Choroid plexus epithelial cell (primary cell): ENCODE measurements at places on chromosomes 6 and 20.

- peak; percentile 73 for DNase-seq
Measured at GRCh38 chr20:37299718-37300528, 10.5 kb downstream of the MANBAL start.

GRCh38 chr20:17856024-17856564, 112.5 kb downstream of the SNX5 start:
- DNase-seq = peak; percentile 67

DNA sequence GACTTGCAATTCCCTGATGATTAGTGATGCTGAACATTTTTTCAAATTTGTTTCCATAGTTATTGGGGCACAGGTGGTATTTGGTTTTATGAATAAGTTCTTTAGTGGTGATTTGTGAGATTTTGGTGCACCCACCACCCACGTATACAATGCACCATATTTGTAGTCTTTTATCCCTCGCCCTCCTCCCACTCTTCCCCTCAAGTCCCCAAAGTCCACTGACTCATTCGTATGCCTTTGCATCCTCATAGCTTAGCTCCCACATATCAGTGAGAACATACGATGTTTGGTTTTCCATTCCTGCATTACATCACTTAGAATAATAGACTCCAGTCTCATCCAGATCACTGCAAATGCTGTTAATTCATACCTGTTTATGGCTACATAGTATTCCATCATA, 167.3 kb downstream of the MYLK4 start:
- no peak for DNase-seq

GRCh38 chr6:95519228-95520037, 57.9 kb upstream of the MANEA start:
- no peak for DNase-seq

GRCh38 chr20:50850721-50851286, 55.9 kb downstream of the BCAS4 start:
- peak; percentile 28 for DNase-seq

DNA sequence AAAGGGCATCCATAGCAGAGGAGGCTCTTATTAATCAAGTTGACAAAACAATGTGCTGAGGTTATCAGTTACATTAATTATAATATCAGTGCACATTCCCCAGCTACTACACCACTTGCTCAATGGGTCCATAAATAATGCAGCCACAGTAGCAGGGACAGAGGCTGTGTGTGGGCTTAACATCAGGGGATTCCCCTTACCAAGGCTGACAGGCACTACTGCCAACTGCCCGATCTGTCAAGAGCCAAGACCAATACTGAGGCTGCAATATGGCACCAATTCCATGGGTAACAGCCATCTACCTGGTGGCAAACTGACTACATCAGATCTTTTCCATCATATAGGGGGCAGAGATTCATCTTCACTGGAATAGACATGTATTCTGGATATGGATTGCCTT, 22.0 kb downstream of the CD164 start:
- no peak for DNase-seq

- no peak for DNase-seq
Measured at GRCh38 chr6:167767715-167768107, 59.0 kb upstream of the AFDN start.

GRCh38 chr20:40962733-40963504, 65.7 kb upstream of the TOP1 start:
- DNase-seq = peak; percentile 73

- no peak for DNase-seq
Measured at GRCh38 chr6:24966381-24966780, 30.6 kb upstream of the RIPOR2 start.

- DNase-seq = no peak
Measured at GRCh38 chr6:15673666-15674065, 10.8 kb upstream of the DTNBP1 start.

- no peak for DNase-seq
Measured at GRCh38 chr20:63966944-63967322, 2.8 kb downstream of the ZNF512B start.

DNA sequence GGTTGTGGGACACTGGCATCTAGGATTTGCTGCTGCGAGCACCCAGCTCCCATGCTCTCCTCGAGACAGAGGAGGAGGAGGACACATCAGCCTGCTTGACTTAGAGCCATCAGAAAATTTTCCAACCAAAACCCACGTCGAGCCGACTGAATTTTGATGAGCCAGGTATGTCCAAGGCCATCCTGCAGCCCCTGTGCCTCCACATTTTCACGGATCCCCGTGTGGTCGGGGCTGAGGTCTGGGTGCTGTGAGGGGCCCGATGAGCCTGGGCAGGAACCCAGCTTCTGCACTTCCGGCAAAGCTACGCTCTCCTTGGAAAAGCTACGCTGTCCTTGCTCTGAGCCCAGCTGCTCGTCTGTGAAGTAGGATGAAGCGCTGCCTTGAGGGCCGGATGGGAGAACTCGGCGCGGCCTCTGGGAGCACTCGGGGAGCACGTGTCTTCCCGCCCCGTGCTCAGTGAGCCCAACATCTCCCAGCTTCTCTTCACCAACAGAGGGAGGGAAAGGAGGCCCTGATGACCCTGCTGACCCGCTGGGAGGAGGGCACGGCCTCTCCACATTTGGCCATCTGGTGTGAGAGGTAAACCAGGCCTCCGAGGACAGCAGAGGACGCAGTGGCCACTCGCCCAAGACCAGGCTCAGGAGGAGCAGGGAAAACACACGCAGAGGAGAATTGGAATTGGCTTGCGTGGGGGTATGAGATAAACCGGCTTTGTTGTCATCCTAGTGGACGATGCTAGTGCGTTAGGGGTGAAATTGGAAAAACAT, 33.9 kb downstream of the PSMG4 start:
- DNase-seq = no peak
